ENCODE measurements at places on chromosomes 4 and X.

DNA sequence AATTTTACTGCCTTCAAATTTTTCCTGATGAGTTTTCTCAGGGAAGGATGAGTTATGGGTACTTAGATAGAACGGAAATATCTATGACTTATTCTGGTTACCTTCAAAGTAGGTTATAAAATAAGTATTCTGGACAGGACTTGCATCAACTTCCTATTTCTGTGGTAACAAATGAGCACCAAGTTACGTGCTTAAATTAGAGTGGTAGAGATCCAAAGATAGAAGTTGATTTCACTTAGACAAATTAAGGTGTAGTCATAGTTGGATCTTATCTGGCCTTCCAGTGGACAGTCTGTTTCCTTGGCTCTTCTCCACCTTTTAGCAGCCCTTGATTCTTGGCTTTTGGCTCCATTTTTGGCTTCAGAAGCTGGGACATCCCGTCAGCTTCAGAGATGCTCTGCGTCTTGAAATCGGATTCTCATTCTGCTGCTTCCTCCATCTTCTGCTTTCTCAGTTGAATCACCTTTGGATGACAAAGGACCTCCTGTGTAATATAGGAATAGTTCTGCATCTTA lies 109.9 kb downstream of the ZNF518B start:
- DNase-seq: no peak

GRCh38 chr4:52265781-52266525 lies 214.8 kb downstream of the SPATA18 start:
- DNase-seq: no peak

DNA sequence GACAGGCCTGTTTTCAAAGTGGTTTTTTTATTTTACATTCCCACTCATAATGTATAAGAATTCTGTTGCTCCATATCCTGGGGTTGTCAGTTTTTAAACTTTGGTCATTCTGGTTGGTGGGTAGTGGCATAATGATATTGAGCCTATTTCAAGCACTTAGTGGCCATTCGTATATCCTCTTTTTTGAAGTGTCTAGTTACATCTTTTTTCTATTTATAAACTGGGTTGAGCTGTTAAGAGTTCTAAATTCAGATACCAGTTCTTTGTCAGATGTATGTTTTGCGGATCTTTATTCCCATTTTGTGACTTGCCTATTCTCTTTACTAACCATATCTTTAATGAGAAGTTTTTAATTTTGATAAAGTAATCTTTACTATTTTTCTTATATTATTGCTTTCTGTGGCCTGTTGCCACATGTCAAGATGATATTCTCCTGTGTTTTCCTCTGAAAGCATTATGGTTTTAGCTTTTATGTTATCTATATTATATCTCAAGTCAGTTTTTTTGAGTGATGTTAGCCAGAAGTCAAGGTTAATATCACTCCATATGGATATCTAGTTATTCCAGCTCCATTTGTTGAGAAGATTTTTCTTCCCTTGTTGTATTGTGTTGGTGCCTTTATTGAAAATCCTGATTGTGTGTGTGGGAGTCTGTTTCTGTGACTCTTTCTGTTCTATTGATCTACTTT lies 110.9 kb downstream of the FHIP1A start:
- no peak for DNase-seq

DNA sequence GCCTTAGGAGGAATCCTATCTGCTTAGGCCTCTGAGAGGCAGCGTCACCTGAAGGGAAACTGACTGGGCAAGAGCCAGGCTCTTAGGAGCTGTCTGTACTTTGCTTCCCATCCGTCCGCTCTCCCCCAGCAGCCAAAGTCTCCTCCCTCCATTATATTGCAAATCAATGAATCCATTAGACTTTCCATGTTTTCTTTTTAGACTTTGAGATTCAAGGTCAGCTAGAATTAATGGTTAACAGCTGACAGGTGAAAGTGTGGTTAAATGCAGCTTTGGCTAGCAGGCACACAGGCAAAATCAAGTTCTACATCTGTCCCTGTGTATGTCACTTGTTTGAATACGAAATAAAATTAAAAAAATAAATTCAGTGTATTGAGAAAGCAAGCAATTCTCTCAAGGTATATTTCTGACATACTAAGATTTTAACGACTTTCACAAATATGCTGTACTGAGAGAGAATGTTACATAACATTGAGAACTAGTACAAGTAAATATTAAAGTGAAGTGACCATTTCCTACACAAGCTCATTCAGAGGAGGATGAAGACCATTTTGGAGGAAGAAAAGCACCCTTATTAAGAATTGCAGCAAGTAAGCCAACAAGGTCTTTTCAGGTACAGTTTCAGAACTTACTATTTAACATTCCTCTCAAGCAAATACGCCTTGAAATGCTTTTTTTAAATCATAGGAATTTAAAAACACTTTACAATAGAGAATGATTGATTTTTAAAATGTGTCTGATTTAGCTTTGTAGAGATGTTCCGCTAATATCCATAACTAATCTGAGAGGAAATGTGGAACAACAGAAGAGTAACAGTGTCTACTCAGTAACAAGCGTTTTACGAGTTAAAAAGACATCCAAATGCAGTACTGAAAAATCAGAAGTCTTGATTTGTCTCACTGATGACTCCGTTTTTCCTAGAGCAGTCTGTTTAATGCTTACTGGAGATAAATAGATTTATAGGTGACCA lies at the start of gene F11:
Gene F11 (plus strand): TSS at position 507 of the 970 bp plus-strand sequence. CDS start 948 bp downstream, outside the sequence.
- DNase-seq: no peak

GRCh38 chrX:134552351-134552750 lies 92.4 kb downstream of the HPRT1 start:
- no peak for DNase-seq

GRCh38 chr4:69896530-69897116 lies 34.2 kb upstream of the CSN1S1 start:
- DNase-seq: peak; percentile 29

- no peak for DNase-seq
These were observed 11.7 kb downstream of the MFAP3L start for GRCh38 chr4:170014359-170015011.

- no peak for DNase-seq
These were observed 24.5 kb downstream of the F8A2 start for GRCh38 chrX:155406429-155406828.

DNA sequence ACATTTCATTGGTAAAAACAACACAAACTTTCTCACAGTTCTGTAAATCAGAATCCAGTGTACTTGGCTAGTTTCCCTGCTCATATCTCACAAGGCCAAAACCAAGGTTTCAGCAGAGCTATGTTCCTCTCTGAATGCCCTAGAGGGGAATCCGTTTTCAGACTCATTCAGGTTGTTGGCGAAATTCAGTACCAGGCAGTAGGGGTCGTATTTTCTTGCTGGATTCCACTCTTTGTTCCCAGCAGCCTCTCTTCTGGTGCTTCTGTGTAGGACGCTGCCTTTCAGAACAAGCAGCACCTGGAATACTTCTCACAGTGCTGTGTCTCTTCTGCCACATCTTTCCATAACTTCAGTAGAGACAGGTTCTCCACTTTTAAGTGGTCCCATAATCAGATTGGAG lies 351.9 kb downstream of the PCDH18 start:
- no peak for DNase-seq

DNA sequence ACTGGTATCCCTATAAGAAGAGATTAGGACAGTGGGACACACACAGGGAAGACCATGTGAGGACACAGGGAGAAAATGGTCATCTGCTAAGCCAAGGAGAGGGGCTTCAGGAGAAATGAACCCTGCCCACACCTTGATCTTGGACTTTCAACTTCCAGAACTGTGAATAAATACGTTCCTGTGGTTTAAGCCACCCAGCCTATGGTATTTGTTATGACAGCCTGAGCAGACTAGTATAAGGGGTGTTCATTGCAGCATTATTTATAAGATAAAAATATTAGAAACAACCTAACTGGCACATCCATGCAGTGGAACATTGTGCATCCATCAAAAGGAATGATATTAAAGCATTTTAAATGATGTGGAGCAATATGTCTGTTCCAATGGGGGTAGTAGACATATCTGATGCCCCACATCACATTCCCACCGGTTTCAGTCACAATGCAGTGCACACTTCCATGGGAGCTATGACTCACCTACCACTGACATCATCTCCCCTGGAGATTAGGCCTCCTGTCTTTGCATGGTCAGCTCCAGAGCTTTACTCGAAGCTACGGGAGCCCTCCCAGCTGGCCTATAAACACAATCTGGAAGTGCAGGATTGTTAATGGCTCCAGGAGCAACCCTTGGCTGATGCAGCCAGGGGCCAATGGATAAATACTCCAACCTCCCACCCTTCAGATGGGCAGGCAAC lies 38.9 kb upstream of the MAMLD1 start:
- DNase-seq: peak; percentile 90

DNA sequence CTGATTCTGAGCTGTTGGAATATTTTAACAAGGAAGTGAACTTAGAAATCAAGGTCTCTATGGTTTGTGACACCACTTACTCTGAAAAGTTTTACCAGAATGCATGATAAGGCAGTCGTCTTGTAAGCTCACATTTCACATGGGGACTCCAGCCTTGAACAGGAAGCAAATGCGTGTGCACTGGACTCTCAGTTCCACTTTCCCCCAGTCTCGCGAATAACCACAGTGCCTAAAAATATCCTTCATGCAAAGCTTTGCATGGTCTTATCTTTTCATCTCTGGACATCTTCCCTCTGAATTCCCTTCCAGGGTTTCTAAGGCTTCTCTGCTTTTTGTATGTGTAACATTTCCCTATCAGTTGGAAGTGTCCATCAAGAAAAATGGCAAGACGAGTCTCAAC lies 581.8 kb downstream of the NLGN4X start:
- no peak for DNase-seq

DNA sequence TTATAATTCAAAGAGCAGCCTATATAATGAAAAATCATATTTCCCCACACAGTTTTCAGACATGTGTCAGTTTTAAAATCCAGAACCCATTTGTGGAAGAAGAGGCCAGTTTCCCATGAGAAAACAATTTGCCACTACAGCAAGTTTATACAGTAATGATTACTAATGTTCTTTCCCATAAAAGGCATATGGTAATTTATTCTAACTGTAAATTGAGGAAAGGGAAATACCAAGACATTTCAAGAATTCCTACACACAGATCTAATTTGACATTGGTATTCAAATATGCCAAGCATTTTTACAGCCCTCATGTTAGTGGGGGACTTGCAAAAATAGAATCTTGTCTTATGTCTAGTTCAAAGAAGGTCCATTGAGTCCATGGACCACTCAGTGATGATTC lies 1368.6 kb downstream of the FSTL5 start:
- DNase-seq: no peak

- no peak for DNase-seq
These were observed 69.1 kb downstream of the PCDH7 start for GRCh38 chr4:30789219-30789671.

- no peak for DNase-seq
These were observed 369.3 kb downstream of the FBXW7 start for GRCh38 chr4:152166567-152166966.

- peak; percentile 16 for DNase-seq
These were observed at the start of gene FGF16 for GRCh38 chrX:77446908-77447652. FGF16 (plus strand) TSS chrX:77447389; CDS start chrX:77447675, 286 bp downstream.

- DNase-seq: peak; percentile 44
These were observed 80.6 kb downstream of the PBDC1 start for GRCh38 chrX:76253432-76253831.

GRCh38 chrX:16832301-16832700 lies 37.9 kb downstream of the RBBP7 start:
- DNase-seq: peak; percentile 56

DNA sequence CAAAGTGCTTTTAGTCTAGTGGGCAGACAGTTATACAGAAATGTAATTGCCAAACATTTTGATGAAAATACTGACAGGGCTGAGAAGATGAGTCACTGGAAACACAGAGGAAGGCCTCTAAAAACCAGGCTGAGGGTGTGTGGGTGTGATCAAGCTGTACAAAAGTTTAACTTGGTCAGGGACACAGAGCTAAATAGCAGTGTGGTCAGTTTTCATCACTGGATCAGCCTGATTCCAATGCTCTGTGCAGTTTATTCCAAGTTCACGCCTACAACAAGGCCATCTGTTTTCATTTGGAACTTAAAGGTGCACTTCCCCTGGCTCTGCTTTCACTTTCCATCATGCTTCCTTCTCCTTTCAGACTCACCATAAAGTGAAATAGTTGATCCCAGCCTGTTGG lies 10.6 kb downstream of the CENPVL3 start:
- DNase-seq: peak; percentile 53

DNA sequence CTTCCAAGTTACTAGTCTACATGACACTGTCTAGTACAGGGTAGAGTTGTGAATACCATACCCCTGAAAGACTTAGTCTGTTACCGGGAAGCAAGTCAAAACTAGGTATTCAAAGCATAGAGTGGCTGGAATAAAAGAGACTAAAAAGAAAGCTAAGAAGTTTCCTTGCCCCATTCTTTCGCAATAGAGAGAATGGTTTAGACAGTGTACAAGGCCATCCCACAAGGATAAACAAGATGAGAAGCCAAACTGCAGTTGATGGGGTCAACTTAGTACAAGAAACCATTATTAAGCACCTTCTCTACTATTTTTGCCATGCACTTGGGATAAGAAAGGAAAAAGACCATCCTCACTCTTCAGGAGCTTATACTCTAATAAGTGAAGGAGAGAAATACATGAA lies 30.3 kb downstream of the AMMECR1 start:
- peak; percentile 73 for DNase-seq

- DNase-seq: no peak
These were observed 39.2 kb upstream of the GPR78 start for GRCh38 chr4:8540991-8541390.

DNA sequence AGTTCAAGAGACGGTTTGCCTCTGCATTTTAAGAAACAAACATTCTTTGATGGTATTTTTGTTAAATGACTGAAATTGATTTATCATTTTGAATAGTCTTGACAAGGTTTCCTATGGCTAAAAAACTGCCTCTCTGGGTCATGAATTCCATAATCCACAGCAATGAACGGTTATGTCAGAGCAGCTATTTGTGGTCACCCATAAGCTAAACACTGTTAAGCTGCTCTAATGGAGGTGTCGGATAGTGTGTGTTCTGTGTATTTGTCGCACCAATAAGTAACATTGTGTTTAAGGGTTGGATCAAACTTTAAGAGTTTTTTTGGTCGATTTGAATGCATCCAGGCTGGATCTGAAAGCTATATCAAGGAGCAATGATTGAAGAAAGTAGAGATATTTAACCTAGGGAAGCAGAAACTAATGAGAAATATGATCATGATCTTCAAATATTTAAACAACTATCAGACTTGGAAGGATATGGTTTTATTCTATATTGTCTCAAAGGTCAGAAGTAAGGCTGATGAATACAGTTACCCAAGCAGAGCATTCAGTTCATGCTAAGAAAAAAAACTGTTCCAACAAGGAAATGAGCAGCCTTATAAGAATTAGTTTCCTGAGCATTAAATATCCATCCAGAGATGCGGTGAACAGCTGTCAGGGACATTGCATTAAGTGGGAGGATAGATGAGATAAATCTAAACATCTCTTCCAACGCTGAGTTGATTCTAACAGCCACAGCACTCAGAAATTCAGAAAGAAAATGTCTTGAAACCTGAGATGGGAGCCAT lies 232.3 kb upstream of the RPS6KA3 start:
- peak; percentile 41 for DNase-seq

Data from iris pigment epithelial cell (primary cell).